ENCODE measurements at places on chromosomes 12 and 14.

GRCh38 chr14:70067810-70068209, 120.9 kb downstream of the SLC8A3 start:
- peaks cover 12% of the 10 kb centered on the region for H3K27me3 ChIP-seq
- no peaks in the 10 kb centered on the region for H3K4me1 ChIP-seq
- no peaks in the 10 kb centered on the region for H3K36me3 ChIP-seq
- H3K4me3 ChIP-seq, result no peak overlapping the region
- DNase-seq, result no peak

- H3K4me1 ChIP-seq, result peaks cover 8% of the 10 kb centered on the region
- DNase-seq, result no peak
- no peaks in the 10 kb centered on the region for H3K36me3 ChIP-seq
- H3K27me3 ChIP-seq, result no peaks in the 10 kb centered on the region
- H3K4me3 ChIP-seq, result no peak overlapping the region
- H3K27ac ChIP-seq, result no peak overlapping the region
Measured at GRCh38 chr14:99568567-99569560, 35.1 kb downstream of the CCDC85C start.

- no peak overlapping the region for H3K4me3 ChIP-seq
- DNase-seq, result no peak
- H3K36me3 ChIP-seq, result no peaks in the 10 kb centered on the region
- no peak overlapping the region for H3K27ac ChIP-seq
Measured at GRCh38 chr14:27386391-27386790, 788.6 kb upstream of the NOVA1 start.

DNA sequence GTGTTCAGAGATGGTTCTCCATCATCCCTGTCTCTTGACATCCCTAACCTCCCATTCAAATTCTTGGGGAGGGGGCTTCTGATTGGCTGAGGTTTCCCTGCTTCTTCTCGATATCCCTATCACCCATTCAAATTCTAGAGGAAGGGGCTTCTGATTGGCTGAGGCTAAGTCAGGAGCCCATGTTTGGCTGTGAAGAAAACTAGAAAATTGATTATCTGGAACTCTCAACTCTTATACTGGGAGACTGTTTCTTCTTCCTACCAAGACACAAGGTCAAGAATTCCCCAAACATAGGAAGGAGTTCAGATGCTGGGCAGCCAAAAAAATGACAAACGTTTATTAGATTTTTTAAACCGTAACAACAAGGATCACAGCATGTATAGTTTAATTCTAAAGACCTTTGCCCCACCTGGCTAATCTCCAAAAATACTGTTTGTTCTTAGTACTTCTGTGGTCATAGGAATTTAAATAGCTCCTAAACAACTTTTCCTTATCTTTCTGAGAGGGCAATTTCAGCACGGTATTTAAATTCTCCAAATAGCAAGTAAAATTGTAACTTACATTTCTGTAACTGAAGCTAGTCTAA, 26.4 kb downstream of the SPIC start:
- no peak for DNase-seq
- H3K36me3 ChIP-seq, result no peaks in the 10 kb centered on the region
- H3K4me3 ChIP-seq, result no peak overlapping the region
- no peak overlapping the region for H3K27ac ChIP-seq

DNA sequence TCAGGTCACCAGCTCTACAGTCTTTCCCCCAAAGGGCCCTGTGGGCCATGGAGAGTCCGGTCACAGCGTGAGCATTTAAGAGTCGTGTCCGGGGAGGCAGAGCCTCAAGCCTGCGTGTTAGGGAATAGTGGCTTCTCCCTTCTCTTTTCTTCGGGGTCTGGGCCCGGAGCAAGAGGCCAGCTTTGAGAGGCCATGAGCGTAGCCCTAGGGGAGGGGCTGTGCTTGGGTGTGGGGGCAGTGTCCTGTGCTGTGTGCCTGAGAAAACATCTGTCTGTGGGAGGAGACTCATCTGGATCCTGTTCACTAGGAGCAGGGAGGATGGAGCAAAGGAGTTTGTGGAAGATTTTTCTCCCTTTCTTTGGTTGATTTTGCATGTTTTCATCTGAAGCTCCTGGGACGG, 5.3 kb downstream of the LRP1-AS start:
- no peak overlapping the region for H3K4me3 ChIP-seq
- H3K27ac ChIP-seq, result no peak overlapping the region
- H3K4me1 ChIP-seq, result no peaks in the 10 kb centered on the region
- H3K27me3 ChIP-seq, result no peaks in the 10 kb centered on the region

- peaks cover 4% of the 10 kb centered on the region for H3K4me1 ChIP-seq
- H3K27ac ChIP-seq, result no peak overlapping the region
- H3K27me3 ChIP-seq, result peaks cover 18% of the 10 kb centered on the region
Measured at GRCh38 chr12:13211191-13211858, 14.8 kb downstream of the EMP1 start.

GRCh38 chr12:114817571-114818425, 133.8 kb upstream of the TBX3 start:
- H3K27ac ChIP-seq, result no peak overlapping the region
- no peak for DNase-seq
- peaks cover 2% of the 10 kb centered on the region for H3K4me1 ChIP-seq
- H3K27me3 ChIP-seq, result no peaks in the 10 kb centered on the region
- H3K4me3 ChIP-seq, result no peak overlapping the region

DNA sequence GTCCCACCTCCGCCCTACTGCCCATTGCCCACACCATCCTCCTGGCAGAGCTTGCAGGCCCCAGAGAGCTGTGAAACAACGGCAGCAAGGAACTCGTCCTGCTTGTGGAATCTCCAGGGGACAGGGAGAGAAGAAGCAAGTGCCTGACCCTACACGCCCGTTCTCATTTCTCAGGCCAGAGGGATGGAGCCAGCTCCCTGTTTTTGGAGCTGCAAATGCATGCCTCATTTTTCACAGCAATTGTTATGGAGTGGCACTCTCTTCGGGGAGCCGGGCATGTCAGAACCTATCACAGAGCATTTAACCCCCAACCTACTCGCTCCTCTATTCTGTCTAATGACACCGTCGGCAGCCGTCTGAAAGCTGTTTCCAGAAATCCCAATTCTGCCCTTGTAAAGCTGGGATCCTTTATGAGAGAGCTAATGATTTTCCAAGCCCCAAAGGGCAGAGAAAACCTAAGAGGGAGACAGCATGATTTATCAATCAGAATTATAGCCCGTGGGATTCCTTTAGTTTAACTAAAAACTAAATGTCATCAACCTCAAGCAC, 222.3 kb upstream of the NOS1 start:
- H3K36me3 ChIP-seq, result no peaks in the 10 kb centered on the region
- no peaks in the 10 kb centered on the region for H3K4me1 ChIP-seq
- DNase-seq, result no peak
- no peak overlapping the region for H3K4me3 ChIP-seq

DNA sequence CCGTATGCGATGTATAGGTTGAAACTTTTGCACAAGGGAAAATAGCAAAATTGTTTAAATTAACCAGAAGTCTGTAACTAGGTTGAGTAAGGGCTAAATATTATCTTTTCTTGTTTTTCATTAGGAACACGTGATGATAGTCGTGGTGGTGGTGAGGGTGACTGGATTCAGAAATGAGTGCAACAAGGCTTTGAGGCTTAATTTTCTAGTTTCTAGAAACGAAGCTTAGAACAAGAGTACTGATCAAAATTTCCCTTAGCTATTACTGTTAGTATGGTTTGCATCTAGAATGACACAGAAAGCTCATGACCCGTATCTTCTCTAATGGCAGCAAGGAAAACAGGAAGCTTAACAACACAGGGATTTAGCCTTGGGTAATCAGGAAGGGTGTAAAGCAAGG, 7.0 kb downstream of the SLIRP start:
- peaks cover 83% of the 10 kb centered on the region for H3K36me3 ChIP-seq
- no peak for DNase-seq
- no peak overlapping the region for H3K4me3 ChIP-seq
- no peak overlapping the region for H3K27ac ChIP-seq

GRCh38 chr12:106136263-106136662, 2.5 kb downstream of the NUAK1 start:
- H3K4me1 ChIP-seq, result peaks cover 9% of the 10 kb centered on the region
- no peaks in the 10 kb centered on the region for H3K36me3 ChIP-seq
- no peak overlapping the region for H3K27ac ChIP-seq
- H3K4me3 ChIP-seq, result no peak overlapping the region

DNA sequence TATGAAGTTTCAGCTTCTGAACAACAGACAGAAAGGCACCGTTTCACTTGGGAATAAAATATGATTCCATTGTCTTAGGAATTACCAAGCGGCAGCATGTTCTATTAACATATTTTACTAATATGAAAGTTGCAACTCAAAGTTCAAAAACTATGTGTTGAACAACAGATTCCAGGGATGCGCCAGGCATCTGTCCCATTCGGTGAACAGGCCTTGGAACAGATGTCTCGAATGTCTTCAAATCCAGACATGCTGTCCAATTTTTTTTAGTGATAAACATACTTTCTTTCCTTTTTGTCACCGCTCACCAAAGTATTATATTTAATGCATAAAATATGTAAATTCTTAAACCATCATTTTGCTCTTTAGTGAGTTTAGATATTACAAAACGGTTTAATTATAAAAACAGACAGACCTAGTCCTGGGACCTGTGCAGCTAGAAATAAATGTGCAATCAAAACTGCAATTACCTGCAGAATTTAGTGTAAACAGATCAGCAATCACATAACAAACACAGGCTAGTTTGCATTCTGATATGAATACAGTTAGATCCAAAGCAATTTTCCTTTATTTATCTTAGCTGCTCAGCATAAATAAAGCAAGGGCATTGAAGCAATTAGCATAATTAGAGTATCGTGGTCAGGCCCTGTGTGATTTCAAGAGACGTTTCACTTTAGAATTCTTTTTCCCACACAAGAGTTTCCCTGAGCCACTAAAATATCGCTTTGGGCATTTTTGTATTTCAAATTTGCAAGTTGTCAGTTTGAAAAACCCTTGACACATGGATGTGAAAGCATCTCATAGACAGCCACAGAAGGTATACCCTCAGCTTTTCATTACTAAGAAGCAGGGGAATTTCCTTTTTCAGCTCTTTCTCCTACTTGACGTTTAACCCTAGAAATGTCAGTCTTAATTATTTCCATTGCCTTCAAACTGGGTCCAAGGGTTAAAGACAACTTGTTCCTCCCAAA, 420.8 kb downstream of the EGLN3 start:
- H3K27me3 ChIP-seq, result no peaks in the 10 kb centered on the region
- no peak overlapping the region for H3K27ac ChIP-seq
- no peak for DNase-seq
- no peak overlapping the region for H3K4me3 ChIP-seq

DNA sequence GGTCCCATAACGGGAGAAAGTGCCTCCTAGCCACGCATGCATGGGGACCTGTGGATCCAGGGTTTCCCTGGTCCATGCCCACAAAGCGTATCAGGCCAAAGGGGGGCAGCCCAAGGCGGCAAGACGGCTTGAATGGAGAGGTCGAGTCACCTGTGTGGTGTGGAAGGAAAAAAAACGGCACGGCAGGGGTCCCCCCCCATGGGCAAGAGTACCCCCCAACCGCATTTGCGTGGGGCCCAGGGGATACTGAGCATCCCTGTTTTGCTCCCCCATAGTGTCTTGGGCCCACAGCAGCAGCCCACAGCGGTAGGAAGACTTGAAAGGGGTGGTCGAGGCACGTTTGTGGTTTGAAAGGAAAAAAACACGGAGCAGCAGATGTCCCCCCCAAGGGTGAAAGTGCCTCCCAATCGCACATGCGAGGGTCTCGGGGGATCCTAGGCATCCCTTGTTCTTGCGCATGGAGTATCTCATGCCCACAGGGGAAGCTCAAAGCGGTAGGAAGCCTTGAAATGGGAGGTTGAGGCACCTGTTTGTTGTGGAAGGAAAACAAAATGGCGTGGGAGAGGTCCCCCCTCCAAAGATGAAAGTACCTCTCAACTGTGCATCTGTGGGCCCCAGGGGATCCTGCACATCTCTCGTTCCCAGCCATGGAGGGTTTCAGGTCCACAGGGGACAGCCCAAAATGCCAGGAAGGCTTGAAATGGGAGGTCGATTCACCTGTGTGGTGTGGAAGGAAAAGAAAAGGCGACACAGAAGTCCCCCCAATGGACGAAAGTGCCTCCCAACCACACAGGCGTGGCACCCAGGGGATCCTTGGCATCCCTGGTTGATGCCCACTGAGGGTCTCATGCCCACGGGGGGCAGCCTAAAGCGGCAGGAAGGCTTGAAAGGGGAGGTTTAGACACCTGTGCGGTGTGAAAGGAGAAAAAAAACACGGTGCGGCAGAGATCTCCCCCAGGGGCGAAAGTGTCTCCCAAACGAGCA, 577.5 kb downstream of the ALG10 start:
- H3K4me1 ChIP-seq, result no peaks in the 10 kb centered on the region
- no peak overlapping the region for H3K4me3 ChIP-seq
- H3K36me3 ChIP-seq, result peaks cover 3% of the 10 kb centered on the region
- no peaks in the 10 kb centered on the region for H3K27me3 ChIP-seq
- no peak overlapping the region for H3K27ac ChIP-seq

DNA sequence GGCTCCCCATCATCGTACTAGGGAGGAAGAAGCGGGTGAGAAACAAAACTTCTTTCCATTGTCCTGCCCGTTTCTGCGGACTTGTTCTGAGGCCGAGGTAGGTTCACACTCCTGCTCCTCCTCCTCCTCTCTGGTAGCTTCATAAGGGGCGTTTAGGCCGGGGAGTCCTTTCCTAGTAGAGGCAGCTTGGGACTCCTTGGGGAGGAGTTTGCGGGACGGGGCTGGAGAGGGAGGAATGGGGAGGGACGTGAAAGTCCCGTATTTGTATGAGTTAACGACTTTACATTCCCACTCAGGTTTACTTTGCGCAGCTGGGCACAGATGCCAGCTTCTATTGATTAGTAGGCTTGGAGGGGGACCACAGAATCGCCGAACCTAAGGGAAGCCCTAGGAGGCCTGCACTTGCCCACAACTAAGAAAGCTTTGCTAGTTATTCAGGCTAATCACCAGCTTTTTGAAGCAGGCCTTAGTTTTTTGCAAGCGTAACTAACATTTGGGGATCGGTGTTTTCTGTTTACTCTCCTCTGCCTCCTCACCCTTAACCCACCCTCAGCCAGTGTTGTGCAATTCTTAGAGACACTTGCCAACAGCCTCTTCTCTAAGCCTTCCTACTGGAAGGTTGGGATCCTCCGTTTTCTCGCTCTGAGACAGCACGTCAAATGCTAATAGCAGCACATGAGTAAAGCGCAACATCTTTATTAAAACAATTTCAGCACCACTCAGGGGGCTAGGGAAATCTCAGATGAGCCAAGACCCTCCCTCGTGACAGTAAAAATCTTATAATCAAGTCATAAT, 499 bp downstream of the RNASE4 start:
- H3K4me3 ChIP-seq, result no peak overlapping the region
- no peak for DNase-seq
- H3K27me3 ChIP-seq, result no peaks in the 10 kb centered on the region
- no peaks in the 10 kb centered on the region for H3K36me3 ChIP-seq
- H3K4me1 ChIP-seq, result peaks cover 9% of the 10 kb centered on the region

DNA sequence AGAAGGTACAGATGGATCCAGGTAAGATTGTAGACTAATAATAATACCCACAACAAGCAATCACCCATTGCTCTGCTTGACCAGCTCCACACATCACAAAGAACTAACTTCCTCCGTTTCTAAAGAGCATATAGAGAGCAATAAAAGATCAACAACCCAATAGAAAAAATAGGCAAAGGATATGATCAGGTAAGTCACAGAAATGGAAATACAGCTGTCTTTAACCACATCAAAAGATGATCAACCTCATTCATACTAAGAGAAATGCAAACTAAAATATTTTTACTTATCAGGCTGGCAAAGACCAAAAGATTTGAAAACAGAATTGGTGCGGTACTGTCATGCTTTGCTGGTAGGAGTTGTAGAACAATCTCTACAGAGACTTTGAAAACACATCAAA, 8.9 kb downstream of the C2CD5 start:
- peaks cover 52% of the 10 kb centered on the region for H3K36me3 ChIP-seq
- peaks cover 33% of the 10 kb centered on the region for H3K4me1 ChIP-seq
- no peak overlapping the region for H3K27ac ChIP-seq
- H3K4me3 ChIP-seq, result no peak overlapping the region

- peaks cover 8% of the 10 kb centered on the region for H3K27me3 ChIP-seq
- no peak for DNase-seq
- H3K4me3 ChIP-seq, result no peak overlapping the region
- H3K27ac ChIP-seq, result no peak overlapping the region
- H3K4me1 ChIP-seq, result no peaks in the 10 kb centered on the region
- no peaks in the 10 kb centered on the region for H3K36me3 ChIP-seq
Measured at GRCh38 chr12:25502118-25502517, 51.0 kb downstream of the LMNTD1 start.

Data from activated B cell treated with CpG ODN at 0.5 μM for 24 hours (primary cell).